HT-29 (cell line): ENCODE measurements at places on chromosomes 7 and 10.

DNA sequence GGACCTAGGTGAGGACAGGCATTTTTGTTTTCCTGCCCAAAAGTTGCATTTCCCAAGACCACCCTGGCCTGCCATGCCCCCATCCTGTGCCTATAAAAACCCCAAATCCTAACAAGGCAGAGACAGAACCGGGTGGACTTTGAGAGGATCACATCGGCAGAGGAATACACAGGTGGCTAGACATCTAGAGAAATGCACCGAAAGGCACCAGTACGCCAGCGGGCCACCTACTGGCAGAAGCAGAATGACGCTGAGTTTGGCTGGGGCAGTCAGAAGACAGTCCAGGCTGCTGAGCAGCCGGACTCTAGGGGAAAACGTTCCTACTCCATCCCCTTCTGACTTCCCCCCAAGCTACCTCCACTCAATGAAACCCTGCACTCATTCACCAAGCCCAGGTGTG lies 2.8 kb downstream of the AKR1C4 start:
- DNase-seq = no peak

DNA sequence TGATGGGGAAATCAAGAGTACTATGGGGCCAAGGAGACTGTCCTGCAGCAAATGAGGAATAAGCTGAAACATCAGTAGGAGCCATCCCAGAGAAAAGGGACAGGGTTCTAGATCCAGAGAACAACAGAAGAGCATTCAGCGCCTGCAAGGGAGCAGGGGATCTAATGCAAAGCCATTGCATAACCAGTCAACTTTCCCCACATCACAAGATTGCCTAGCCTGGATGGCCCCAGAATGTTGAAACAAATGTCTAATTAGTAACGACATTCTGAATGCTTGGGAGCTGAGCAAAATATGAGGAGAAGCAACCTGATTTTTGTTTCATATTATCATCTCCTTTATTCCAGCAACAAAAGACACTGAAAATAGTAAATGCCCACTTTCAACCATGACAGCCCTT lies 2.7 kb upstream of the MPP7 start:
- no peak for DNase-seq

GRCh38 chr7:78530351-78530750 lies 731.8 kb downstream of the PHTF2 start:
- DNase-seq = peak; percentile 22

GRCh38 chr10:17062009-17062408 lies 67.6 kb downstream of the CUBN start:
- peak; percentile 68 for DNase-seq

DNA sequence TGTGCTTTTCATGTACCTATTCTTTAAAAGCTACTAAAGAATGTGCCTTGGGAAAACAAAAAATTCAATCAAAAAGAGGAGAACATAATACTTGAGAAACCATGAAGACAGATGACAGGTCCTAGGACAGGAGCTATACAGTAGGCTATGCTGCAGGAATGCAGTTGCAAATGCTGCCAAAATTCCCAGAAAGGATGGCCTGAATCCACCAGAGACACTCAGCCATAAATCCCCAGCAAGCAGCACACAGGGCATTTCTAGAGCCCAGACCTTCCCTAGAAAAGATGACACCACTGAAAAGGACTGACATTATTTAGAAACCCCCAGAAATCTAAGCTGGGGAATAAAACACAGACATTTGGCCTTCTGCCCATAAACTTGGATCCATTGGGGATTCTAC lies 237.3 kb downstream of the C7orf25 start:
- DNase-seq = no peak

- DNase-seq = no peak
Observed at GRCh38 chr10:72133517-72133916, 45.2 kb upstream of the SPOCK2 start.

- DNase-seq = no peak
Observed at GRCh38 chr7:90645784-90646183, 49.7 kb downstream of the CDK14 start.

GRCh38 chr10:61409157-61409556 lies 44.0 kb downstream of the TMEM26 start:
- DNase-seq = no peak

DNA sequence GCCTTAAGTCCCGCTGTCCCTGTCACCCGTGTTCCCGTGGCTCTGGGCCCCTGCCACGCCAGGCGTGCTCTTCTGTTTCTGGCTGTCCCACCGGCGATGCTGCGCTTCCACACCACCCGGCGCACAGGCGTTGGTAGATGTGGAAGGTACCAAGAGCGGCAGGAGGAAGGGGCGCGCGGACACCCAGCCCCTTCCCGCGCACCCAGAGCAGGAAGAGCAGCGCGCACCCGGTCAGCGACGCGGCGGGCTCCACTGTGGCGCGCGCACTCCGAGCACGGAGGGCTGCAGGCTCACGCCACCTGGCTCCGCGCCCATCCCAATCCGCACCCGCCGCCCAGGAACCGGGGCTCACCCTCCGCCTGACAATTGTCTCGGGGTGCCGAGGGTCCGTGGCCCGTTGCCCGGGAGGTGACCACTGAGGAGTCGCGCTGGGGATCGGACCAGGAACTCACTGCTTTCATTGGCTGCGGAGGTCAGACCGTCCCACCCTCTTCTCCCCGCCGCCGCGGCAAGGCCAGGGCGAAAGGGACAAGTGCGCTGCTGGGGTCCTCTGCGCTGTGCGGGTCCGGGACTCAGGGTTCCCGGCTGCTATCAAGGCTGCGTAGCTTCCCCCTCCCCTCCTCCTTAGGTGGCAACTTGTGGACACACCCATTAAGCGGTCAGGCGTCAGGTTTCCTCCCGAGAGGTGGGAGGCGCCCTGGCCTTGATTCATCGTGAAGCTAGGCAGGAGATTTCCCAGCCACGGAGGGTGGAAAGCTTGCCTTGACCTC lies 121.6 kb upstream of the ZNF92 start:
- no peak for DNase-seq

GRCh38 chr7:120404042-120404441 lies 131.1 kb downstream of the KCND2 start:
- DNase-seq = no peak

- no peak for DNase-seq
Observed at GRCh38 chr10:73998623-73998928, 660 bp downstream of the VCL start.

- no peak for DNase-seq
Observed at GRCh38 chr10:86295791-86296190, 70.8 kb downstream of the GRID1 start.

DNA sequence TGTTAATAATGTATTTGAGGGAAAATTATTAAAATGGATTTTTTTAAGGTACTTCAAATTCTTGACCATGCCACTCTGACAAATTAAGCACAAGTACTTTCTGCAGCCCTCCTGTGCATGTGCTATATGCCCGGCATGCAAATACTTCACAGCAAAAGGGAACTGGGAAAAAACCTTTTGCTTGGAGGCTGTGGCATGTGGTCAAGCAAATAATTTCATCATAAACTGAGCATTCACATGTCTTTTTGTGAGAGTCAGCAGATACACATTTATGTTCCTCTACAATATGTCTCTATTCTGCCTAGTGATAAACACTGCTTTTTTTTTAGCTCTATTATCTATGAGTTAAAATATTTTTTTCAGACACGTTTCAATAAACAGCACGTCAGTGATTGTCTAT lies 53.7 kb upstream of the SEMA3A start:
- DNase-seq = no peak
